CD14-positive monocyte (primary cell): ENCODE measurements at places on chromosomes 12 and 14. TPM values are rescaled to one million over a fixed set of nuclear protein-coding genes. Genes with fewer than 3 reads are reported as not detected.

The OR4E2 gene
- polyA plus RNA-seq, result not detected in 2 replicates

The CFAP54 gene
- not detected in 2 replicates for polyA plus RNA-seq

The GLS2 gene
- polyA plus RNA-seq, result 0.04 TPM in 1 of 2 replicates, not detected in the other

The SIX4 gene
- polyA plus RNA-seq, result not detected

The SERPINA3 gene
- polyA plus RNA-seq, result not detected

The PTPN6 gene
- 449 TPM for polyA plus RNA-seq

The TAS2R46 gene
- polyA plus RNA-seq, result not detected

The SLC7A8 gene
- polyA plus RNA-seq, result 0.05 and 0.11 TPM in 2 replicates

- H3K4me3 ChIP-seq, result no peak overlapping the region
- DNase-seq, result peak; percentile 81
- H3K27ac ChIP-seq, result peak overlapping the region; percentile 90
- no peaks in the 10 kb centered on the region for H3K27me3 ChIP-seq
- no peaks in the 10 kb centered on the region for H3K36me3 ChIP-seq
Measured at GRCh38 chr12:14256555-14257169, 108.8 kb upstream of the ATF7IP start.

- DNase-seq, result no peak
- H3K4me3 ChIP-seq, result no peak overlapping the region
- H3K27ac ChIP-seq, result no peak overlapping the region
- no peaks in the 10 kb centered on the region for H3K4me1 ChIP-seq
Measured at GRCh38 chr12:26614011-26614616, 218.9 kb downstream of the ITPR2 start.

GRCh38 chr12:52796839-52797528 lies 1.1 kb upstream of the KRT3 start:
- H3K4me1 ChIP-seq, result no peaks in the 10 kb centered on the region
- DNase-seq, result no peak
- no peak overlapping the region for H3K4me3 ChIP-seq

DNA sequence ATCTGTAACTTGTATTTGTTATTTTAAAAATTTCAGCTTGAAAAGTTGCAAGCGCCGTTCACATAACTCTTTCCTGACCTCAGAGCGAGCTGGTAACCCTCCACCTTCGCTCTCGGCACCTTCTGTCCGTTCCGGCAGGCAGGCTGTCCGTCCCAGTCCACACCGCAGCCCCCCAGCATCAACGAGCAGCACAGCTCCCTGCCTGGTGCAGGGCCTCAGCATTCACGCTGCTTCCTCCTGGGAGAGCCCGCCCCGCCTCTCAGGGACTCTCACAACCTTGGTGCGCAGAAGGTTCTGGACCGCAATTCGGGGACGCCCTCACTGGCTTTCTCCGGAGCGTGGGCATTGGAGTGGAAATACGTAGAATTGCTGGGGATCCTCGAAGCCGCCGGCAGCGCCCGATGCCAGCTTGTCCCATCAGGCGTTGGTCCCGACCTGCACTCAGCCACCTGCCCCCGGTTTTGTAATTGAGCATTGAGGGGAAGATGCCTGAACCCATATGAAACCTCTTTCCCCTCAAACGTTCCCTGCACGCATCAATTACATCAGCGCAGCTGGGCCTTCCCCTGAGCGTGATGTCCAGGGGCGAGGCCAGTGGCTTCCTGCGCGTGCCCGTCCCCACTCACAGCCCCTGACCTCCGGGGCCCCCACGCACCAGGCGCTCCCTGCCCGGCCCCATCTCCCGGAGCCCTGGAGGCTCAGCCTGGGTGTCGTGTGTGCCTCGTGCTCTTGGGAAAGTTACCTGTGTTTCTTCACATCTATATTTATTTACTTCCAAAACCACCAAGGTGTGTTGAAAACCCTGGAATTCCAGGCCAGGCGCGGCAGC lies 19.1 kb downstream of the LRCOL1 start:
- H3K4me3 ChIP-seq, result no peak overlapping the region
- no peaks in the 10 kb centered on the region for H3K4me1 ChIP-seq
- DNase-seq, result no peak
- no peaks in the 10 kb centered on the region for H3K36me3 ChIP-seq

DNA sequence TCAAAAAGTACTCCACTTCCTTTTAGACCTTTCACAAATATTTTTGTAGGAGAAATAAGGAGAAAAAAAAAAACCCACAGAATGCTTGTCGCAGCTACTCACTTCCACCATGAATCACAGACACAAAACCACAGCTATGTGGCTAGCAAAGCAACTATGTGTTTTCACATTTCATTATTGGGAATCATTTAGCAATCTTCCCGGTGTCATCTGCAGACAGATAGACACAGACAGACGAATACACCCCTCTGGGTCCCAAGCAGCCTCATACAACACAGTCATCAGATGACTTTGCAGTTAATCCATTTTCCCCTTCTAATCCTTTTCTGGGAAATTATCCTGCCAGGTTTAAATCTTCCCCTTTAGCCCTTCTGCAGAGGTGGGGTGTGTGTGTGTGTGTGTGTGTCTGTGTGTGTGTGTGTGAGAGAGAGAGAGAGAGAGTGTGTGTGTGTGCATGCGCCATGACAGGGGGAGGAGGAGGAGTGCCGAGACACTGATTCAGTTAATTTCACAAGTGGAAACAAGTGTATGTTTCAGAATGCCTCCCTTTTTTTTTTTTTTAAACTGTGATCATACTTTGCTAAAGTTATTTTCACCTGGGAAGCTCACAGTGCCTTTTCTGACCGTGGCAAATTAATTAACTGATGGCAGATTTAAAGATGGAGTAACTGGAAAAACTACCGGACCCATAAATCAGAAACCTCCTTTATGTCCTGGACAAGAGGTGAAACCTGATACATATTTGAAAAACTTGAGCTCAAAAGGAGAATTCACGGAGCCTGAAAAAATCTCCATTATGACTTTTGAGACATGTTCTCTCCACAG lies 39.9 kb downstream of the LTBP2 start:
- no peaks in the 10 kb centered on the region for H3K36me3 ChIP-seq
- H3K4me1 ChIP-seq, result peaks cover 29% of the 10 kb centered on the region
- peak; percentile 91 for DNase-seq
- H3K4me3 ChIP-seq, result no peak overlapping the region
- peak overlapping the region; percentile 83 for H3K27ac ChIP-seq

DNA sequence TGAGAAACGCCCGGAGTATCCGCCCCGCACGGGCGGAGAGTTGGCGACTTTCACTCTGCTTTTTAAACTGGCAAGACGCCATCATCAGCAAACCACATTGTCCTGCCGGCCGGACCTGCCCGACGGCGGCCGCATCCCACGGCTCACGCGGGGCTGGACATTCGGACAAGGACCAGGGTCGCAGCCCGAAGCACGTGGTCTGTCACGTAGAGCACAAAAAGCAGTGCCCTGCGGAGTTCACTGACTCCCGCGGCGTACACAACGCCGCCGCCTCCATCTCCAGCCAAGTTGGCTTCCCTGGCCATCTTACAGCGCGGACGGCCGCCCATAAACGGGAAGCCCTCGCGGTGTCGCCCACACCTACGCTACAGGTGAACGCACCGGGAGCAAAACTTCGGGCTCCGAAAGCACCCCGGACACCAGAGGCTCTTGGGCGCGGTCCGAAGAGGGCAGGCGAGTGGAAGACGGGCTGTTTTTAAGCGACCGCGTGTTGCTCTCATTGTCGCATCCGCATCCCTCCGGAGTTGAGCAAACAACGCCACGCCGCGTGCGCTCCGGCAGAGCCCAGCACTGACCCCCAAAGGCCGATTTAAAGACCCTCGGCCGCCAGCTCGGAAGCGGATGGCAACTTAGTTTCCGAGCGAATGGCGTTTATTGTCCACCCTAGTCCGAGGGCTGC lies 966 bp downstream of the SINHCAF start:
- peak; percentile 22 for DNase-seq
- H3K27me3 ChIP-seq, result no peaks in the 10 kb centered on the region
- H3K4me3 ChIP-seq, result peak overlapping the region; percentile 61
- H3K27ac ChIP-seq, result peak overlapping the region; percentile 90

GRCh38 chr12:97022536-97023230 lies 115.6 kb downstream of the NEDD1 start:
- H3K27me3 ChIP-seq, result no peaks in the 10 kb centered on the region
- no peak overlapping the region for H3K4me3 ChIP-seq
- no peaks in the 10 kb centered on the region for H3K36me3 ChIP-seq
- no peak overlapping the region for H3K27ac ChIP-seq
- no peak for DNase-seq

GRCh38 chr14:72023128-72024042 lies 91.2 kb downstream of the RGS6 start:
- H3K4me1 ChIP-seq, result no peaks in the 10 kb centered on the region
- no peak overlapping the region for H3K4me3 ChIP-seq
- no peaks in the 10 kb centered on the region for H3K27me3 ChIP-seq
- H3K27ac ChIP-seq, result no peak overlapping the region

GRCh38 chr12:47852096-47852571 lies 32.4 kb upstream of the HDAC7 start:
- H3K27me3 ChIP-seq, result no peaks in the 10 kb centered on the region
- DNase-seq, result no peak
- peaks cover 84% of the 10 kb centered on the region for H3K36me3 ChIP-seq
- no peak overlapping the region for H3K4me3 ChIP-seq
- H3K4me1 ChIP-seq, result no peaks in the 10 kb centered on the region

DNA sequence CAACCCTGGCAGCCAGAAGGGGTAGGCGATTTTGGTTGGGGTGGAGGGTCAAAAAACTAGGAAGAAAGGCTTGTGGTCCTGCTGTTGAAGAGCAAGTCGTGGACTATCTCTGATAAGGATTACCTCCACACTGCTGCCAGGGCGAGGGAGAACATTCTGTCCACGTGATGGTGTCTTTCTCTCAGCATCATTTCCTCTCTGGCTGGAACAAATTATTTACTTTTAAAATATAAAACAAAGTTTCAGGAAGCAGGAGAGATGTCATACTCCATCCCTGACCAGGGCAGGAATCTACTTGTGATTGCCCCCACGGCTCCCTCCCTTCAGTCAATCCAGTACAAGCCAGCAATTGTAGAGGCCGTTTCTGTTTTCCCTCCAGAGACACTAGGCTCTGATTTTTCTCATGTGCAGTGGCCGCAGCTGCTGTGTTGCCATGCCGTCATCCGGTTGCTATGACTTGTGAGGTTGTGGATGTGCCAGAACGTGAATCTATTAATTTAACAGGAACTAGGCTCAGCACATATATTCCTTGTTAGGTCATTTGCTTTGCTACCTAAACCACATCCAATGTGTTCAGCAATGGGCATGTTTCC lies 61.5 kb upstream of the PTGR2 start:
- no peaks in the 10 kb centered on the region for H3K36me3 ChIP-seq
- no peak overlapping the region for H3K4me3 ChIP-seq
- no peaks in the 10 kb centered on the region for H3K27me3 ChIP-seq
- H3K4me1 ChIP-seq, result peaks cover 45% of the 10 kb centered on the region
- no peak for DNase-seq

DNA sequence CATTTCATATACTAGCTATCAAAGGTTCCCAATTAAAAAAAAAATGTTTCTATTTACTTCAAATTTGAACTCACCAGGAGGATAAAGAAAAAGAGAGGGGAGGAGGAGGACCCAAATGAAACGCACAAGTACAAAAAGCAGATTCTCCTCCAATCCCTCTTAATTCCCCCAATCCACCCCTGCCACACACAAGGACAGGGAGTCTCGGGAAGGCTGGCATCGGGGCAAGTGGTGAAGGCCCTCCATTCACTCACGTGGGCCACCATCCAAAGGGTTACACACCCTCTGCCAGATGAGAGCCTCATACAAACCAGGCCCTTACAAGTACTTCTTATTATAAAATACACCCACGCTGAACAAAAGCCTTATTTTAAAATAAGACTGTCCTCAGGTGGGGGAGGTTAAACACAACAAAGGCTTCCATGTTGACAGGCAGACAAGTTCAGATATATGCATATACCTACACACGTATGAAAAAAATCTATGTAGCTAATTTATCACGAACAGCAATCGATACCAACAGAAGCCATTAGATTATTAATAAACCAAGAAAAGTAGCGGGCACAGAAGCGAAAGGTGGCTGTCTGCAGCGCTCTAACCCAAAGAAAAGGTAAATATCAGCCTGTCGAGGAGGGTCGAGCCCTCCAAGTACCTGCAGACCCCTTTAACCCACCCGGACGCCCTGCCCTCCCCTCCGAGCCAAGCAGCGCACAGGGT lies 1.5 kb downstream of the ATP2B1 start:
- peak overlapping the region; percentile 98 for H3K27ac ChIP-seq
- no peak for DNase-seq
- peaks cover 21% of the 10 kb centered on the region for H3K4me1 ChIP-seq
- no peaks in the 10 kb centered on the region for H3K36me3 ChIP-seq
- peak overlapping the region; percentile 75 for H3K4me3 ChIP-seq
- H3K27me3 ChIP-seq, result peaks cover 4% of the 10 kb centered on the region

- no peaks in the 10 kb centered on the region for H3K27me3 ChIP-seq
- DNase-seq, result no peak
- H3K4me3 ChIP-seq, result no peak overlapping the region
Measured at GRCh38 chr14:92964124-92965109, 41.5 kb downstream of the CHGA start.

DNA sequence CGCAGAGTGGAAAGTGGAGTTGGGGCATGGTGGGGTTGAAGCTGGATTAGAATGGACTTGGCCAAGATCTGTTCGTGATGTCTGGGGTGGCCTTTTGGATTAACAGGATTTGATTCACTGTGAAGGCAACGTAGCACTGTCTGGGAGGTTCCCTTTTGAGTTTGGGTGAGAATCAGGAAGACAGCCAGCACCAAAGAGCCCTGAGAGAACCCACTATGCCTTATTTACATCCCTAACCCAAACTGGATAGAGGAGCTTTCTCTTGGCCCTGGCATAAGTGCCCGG lies 269.6 kb downstream of the ZFP36L1 start:
- no peaks in the 10 kb centered on the region for H3K27me3 ChIP-seq
- H3K27ac ChIP-seq, result no peak overlapping the region
- no peak overlapping the region for H3K4me3 ChIP-seq
- H3K4me1 ChIP-seq, result peaks cover 24% of the 10 kb centered on the region
- H3K36me3 ChIP-seq, result no peaks in the 10 kb centered on the region
- DNase-seq, result no peak

GRCh38 chr12:503111-503761 lies 43.5 kb downstream of the B4GALNT3 start:
- no peak overlapping the region for H3K27ac ChIP-seq
- no peaks in the 10 kb centered on the region for H3K27me3 ChIP-seq

DNA sequence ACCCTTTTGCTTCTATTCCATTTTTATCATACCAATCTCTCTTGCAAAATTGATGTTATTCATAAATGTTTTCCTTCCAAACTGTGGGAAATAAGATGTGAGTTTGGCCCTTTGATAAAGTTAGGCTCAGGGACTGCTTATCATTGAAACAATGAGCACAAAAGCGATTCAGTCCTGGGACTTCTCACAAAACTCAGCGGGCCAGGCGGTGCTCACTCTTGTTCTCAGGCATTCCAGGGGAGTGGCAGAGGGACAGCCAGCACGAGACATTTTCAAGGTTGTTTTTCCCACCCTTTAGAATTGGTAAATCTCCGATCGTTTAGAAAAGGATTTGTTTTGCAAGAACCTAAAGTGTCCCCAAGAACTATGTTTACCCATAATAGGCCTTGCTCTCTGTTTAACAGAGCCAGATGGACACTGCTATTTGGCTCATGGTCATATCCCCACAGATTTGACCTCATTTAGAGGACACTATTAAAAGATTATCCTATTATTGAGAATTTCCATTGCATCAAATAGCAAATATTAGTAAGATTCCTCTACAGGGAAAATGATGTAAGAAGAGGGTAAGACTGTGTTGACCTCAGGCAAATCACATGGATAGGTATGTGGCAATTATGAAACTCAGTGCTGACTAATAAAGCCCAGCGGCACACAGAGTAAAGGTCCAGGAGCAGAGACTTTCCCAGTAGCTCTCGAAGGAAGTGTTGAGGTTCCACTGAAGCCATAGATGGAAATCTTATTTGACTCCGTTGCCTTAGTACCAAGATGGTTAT lies 102.7 kb upstream of the USP44 start:
- DNase-seq, result peak; percentile 7
- no peak overlapping the region for H3K4me3 ChIP-seq
- H3K4me1 ChIP-seq, result no peaks in the 10 kb centered on the region
- H3K27me3 ChIP-seq, result no peaks in the 10 kb centered on the region
- no peaks in the 10 kb centered on the region for H3K36me3 ChIP-seq
